NCI-H1092 (cell line): ENCODE measurements at places on chromosomes 7 and 10.

GRCh38 chr10:62062028-62062427, 160.5 kb downstream of the ARID5B start:
- no peak for DNase-seq

DNA sequence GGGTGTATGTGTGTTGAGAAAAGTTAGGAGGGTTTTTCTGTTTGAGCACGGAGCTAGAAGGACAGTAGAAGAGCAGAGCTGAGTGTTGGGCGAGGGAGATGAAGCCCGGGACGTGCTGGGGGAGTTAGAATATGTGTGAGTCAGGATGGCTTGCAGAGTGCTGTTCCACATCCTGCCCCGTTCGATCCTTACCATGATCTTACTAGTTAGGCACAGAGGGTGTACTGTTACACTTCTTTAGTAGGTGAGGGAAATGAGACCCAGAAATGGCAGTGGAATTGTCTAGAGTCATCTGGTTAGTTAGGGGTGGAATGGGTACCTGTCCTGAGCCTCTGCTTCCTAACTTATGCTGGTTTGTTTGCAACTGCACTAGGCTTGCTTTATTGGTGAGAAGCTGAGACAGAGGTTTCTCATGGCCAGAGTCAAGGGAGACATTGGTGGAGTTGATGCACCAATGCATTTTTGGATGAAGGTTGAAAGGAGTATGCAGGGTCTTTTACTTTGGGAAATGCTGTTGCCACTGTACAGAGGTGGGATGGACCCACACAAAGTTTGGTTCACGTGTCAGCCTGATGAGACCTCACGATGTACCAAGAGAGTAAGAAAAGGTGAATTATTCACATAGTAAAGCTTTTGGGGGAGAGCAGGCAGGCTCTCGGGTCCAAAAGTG, 42.4 kb downstream of the CCNY start:
- no peak for DNase-seq

DNA sequence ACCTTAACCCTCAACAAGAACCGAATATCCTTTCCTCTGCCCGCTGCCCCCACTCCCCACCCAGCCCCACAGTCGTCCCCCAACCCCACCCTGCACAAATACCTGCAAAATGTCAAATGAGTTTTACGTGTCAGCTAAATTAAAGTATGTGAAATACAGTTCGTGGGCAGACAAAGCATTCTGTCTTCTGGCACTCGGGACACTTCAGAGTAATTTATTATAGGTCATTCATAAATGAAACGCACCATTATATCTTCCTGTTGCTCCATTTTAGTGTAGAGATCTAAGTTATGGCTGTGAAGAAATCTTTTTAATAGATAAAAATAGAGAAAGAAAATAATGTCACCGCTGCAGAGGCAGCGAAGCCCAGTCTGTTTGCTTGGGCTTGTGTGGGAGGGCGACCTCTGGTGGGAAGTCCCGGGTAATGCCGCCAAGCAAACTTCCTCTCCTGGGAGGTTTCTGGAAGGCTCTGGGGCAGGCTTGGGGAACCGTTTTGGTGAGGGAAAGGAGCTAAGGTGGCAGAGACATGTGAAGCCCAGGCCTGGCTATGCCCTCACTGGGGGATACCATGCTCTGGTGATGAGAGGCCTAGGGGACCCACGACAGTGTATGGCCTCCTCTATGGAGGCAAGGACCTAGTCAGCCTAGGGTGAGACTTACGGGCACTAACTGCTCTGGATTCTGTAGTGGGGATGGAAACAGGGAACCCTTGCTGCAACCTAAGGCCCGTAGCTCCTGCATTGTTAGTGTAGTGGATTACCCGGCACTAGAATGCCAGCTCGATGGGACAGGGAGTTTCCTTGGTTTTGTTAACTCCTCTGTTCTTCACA, 604.9 kb downstream of the LRMDA start:
- no peak for DNase-seq

GRCh38 chr10:20839141-20839540, 58.0 kb downstream of the NEBL start:
- DNase-seq, result no peak

GRCh38 chr10:130430291-130430690, 294.1 kb downstream of the GLRX3 start:
- DNase-seq, result no peak

GRCh38 chr7:158973941-158974785, 117.8 kb downstream of the DYNC2I1 start:
- no peak for DNase-seq

GRCh38 chr7:78516450-78516849, 717.9 kb downstream of the PHTF2 start:
- no peak for DNase-seq

DNA sequence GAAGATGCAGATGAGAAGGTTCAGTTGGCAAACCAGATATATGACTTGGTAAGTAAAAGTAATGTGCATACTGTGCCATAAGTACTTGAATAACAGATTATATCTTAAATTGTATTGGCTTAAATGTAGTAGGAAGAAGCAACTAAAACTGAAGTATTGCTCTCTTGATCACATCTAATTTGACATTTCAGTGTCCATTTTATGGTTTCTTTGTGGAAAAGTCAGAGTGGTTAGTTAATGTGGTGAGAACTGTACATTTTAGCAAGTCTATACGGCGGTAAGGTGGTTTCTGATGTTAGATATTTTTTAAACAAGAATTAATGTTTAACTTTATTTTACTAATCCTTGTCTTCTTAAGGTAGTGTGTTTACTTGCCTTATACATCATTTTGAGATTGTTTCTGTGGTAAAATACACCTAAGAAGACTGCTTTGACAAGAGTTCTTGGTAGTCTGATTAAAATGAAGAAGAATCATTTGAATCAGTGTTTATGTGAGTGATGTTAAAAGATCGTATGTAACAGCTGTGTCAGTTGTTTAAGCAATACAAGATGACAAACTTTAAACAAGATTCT, 5.1 kb downstream of the ING3 start:
- DNase-seq, result no peak

DNA sequence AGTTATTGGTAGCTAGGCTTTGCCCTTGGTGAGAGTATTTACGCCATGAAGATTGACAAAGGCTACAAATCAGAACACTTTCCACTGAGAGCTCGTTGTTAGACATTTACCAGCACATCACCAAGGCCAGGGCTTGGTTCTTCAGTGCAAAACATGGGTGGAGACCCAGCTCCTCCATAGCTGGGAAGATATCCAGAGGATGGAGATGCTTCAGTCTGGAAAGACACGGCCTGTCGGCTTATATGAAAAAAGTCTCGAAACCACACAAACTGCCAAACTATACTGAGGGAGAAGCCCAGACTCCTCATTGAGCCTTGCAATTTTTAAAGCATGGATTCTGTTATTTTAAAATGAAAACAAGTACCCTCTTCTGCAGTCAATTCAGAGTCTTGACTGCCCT, 83.4 kb upstream of the ANLN start:
- no peak for DNase-seq

DNA sequence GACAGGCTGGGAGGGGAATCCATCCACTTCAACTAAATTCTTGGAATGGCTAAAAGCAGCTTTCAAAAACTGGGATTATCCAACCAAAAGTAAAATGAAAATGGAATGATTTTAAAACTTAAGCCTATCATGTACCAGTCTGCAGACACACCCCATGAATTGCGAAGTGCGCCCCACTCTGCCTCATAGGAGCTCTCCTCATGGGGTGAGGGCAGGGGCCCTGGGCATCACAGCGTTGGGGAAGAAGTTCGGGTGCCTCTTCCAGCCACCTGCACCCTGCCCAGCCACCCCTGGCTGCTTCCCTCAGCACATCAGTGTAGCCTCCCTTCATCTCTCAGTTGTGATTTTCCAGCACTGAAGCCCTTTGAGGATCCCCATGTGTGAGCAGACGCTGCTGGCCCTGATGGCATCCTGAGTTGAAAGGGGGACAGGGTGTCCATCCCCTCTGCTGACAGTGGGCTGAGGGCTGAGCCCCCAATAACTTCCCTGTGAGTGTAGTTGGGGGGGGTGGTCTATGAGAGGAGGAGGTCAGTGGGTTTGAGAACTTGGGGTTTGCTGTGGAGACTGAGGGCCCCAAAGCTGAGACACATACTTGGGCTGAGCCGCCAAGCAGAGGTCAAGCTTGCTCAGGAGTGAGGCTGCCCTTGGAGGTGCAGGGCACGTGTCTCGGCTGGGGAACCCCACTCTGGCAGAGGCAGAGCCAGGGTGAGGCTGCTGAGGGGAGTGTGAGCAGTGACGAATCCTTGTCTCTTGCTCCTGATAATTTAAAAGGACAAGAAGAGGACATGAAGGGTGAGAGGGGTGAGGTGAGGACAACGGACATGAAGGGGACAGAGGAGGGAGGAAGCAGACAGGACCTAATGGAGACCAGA, 542.1 kb downstream of the TCERG1L start:
- DNase-seq, result no peak

GRCh38 chr7:30896783-30897637, 14.6 kb upstream of the AQP1 start:
- DNase-seq, result no peak

DNA sequence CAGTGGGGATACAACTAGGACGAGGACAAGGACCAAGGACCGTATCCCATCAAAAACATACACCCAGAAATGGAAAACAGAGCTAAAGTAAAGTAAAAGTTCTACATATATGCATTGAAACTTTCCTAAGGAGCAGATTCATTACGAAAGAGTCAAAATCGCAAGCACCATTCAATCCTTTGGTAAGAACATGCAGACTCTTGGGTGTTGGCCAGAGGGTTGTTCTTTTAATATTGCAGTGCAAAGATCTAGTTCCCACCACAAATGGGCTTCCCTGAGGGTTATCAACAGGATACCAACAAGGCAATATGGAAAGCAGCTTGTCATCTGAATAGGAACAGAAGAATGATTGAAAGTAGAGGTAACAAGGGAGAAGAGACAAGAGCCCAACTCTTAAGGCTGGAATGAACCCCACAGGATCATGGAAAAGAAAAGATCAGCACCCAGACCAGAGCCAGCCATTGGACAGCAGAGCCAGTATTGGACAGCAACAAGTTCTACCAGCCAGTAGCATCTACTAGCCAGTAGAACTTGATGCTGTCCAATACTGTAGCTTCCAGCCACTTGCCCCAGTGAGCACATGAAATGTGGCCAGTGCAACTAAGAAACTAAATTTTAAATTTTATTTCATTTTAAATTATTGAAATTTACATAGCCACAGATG, 66.0 kb downstream of the OSBPL3 start:
- DNase-seq, result no peak

DNA sequence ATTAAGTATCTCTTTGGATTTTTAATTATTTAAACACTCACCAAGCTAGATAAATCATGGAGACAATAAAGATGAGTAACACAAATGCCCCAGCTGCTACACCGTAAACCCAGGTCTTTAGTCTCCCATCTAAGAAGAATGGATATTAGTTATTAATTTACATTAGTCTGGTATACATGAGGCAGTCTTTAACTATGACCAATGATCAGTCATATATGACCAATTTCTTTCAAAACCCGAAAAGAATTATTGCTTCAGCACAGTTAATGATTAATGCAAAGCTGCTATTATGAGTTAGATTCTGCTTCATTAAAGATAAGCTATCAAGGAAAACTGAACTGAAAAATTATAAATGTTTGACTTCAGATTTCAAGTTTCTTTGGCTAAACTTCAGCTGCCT, 402.9 kb downstream of the PHF14 start:
- DNase-seq, result no peak

DNA sequence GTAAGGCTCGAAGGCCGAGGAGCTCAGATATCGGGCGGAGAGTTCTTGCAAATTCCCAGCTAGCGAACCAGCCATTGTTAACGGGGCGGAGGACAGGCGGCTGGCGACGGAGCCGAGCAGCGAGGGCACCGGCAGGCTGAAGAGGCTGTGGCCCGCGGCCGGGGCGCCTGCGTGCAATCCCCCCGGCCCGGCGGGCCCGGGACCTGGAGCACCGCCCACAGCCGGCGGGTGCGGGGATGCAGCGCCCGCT, 4.1 kb downstream of the VAX1 start:
- no peak for DNase-seq

DNA sequence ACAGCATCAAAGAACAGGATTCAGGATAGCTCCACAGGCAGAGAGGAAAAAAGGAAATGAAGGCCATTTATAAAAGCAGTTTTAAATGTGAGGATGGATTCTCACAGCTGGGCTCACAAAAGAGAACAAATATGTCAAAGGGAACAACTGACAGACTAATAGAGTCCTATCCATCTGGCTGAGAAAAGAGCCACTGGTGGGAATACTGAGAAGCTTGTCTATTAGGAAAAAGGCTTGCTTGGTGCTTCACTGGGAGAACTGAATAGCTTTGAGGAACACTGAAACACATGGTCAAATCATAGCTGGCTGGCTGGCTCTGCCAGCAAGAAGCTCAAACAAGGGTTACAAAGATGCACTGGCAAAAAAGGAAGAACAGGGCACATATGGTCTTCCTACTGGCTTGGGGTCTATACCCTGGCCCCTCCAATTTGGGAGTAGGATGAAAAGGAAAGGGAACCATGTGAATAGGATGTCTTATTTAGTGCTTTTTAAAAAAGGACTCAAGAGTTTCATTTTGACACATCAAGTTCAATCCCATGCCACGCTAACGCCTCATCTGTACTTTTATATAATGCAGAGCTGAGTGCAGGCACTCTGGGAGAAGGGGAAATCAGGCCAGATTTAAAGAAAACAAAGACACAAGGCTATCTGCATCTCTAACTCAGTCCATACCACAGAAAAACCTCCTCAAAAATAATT, 44.8 kb upstream of the KCNIP2 start:
- DNase-seq, result no peak

GRCh38 chr10:1147810-1148209, 91.6 kb downstream of the WDR37 start:
- no peak for DNase-seq

DNA sequence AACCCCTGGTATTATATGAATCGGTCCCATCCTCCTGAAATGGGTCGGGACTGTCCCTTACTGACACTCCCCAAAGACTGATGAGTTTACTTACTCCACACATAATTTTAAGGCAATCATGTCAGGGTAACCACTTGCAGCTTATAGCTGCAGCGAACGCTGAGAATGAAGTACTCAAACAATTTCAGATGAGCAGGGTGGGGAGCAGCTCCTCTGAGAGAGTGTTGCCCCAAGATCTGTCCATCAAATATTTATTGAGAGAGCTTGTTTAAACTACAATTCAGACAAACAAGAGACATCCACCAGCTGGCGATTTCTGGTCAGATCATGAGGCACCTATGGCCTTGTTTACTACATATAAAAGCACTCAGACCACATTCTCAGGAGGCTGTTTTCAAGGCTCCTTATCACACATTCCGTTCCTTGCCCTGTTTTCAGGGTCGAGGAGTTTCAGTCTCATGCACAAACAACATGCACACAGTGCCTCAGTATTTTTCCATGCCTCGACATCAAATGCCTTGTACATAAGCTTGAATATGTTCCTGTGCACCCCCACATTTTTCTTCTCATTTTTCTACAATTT, 80.1 kb downstream of the THSD7A start:
- no peak for DNase-seq

DNA sequence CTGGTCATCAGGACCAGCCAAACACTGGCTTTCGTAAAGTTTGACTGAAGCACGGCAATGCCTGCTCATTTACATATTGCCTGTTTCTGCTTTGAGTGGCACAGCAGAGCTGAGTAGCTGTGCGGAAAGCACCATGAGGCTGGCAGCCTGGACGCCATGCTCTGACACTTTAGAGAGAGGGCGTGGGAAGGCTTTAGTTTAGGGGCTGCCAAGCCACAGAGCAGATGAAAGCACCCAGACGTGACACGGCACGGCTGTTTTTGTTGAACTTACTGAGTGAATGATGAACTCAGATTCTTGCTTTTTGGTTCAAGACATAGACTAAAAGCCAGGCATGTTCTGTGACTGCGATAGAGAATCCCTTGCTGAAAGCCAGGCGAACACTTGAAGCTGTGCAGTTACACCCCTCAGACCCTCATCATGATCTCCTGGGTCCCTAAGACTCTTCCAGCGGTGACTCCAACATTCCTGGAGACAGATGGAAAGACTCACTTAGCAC, 182.1 kb downstream of the ZMYND11 start:
- DNase-seq, result no peak
